D721Med (cell line): ENCODE measurements at places on chromosomes 16 and 17.

DNA sequence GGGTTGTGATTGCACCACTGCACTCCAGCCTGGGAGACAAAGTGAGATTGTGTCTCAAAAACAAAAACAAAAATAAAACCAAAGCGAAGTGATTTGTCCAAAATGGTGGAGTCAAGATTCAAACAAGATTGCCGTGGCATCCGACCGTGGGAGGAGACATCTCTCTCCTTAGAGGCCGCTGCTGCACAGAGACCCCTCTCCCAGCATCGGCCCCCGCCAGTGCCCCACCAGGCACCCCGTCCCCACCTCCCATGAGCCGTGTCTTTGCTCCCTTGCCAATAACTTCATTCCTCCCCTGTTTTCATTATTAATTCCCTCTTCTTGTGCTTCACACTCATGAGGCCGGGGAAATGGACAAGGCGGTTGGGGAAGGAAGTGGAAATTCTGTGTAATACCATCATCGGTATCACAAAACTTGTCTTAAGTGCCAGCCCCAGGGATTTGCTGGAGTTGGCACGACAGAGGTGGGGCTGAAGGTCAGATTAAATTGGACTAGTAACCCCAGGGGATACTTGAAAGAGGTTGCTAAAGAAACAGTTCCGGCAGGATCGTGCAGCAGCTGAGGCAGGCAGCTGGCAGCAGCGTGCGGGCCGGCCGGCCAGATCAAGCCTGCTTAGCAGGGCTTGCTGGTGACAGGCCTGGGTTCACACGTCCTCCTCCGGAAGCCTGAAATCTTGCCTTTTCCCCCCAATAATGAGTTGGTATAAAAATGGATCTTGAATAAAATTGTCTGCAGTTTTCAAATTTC is 66.8 kb downstream of the RTN4RL1 start:
- DNase-seq: no peak

DNA sequence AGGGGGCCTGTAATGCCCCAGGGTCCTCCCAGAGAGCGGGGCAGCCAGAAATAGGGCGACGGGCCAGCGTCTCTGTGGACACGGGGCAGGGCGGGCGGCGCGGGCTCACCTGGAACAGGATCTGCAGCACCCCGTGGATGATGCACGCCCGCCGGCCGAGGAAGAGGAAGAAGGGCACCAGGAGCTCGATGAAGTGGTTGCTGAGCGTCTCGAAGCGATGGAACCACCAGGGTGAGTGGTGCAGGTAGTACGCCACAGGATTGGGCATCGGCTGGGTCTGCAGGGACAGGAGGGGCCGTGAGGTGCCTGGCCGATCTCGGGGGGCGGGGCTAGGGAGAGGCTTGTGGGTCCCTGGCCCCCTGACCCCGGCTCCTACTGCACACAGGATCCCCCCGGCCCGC is 78.9 kb upstream of the GNG13 start:
- no peak for DNase-seq

DNA sequence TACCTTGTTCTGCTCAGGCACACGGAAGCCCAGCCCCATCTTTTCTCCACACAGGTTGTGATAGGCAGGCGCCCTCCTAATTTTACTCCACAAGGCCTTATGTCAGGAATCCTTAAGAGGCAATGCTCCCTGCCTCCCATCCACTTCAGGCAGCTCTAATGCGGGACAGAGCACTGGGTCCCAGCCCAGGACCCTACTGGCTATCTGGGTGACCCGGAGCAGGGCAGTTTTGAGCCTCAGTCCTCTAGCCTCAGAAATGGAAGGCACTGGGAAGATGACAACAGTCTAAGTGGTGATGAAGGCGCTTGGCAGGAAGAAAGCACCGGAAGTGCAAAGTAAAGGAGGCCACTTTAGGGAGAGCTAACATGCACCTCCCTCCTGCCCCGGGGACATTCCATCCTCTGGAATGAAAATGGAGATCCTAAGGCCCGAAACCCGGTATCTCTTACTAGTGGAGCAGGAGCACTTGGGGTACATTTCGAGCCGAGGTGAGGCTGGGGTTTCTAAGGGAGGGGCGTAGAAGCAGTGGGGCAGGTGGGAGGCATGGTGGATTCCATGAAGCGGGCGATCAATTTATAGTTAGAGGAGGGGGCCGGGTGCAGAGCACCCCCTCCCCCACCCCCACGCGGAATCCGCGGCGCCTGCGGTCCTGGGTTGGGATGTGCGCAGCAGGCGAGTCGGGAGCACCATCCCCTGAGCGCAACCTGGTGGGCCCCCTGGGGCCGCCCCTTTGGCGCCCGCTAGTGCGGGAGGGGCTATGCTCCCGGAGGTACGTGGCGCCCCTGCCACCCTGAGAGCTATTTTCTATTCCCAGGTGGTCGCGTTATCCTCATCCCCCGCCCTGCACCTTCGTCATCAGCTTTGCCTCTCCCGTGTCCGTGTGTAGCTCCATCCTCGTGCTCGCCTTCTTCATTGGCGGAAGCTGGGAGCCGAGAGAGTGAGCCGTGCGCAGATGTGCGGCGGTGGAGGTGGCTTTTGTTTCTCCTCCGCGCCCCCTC is 4.9 kb downstream of the MT1F start:
- DNase-seq: no peak

GRCh38 chr16:72203401-72203800 is 31.4 kb upstream of the PMFBP1 start:
- DNase-seq: no peak

GRCh38 chr16:59864981-59865666 is 1131.0 kb upstream of the GOT2 start:
- no peak for DNase-seq

GRCh38 chr17:65711671-65712276 is 150.3 kb upstream of the AXIN2 start:
- no peak for DNase-seq

DNA sequence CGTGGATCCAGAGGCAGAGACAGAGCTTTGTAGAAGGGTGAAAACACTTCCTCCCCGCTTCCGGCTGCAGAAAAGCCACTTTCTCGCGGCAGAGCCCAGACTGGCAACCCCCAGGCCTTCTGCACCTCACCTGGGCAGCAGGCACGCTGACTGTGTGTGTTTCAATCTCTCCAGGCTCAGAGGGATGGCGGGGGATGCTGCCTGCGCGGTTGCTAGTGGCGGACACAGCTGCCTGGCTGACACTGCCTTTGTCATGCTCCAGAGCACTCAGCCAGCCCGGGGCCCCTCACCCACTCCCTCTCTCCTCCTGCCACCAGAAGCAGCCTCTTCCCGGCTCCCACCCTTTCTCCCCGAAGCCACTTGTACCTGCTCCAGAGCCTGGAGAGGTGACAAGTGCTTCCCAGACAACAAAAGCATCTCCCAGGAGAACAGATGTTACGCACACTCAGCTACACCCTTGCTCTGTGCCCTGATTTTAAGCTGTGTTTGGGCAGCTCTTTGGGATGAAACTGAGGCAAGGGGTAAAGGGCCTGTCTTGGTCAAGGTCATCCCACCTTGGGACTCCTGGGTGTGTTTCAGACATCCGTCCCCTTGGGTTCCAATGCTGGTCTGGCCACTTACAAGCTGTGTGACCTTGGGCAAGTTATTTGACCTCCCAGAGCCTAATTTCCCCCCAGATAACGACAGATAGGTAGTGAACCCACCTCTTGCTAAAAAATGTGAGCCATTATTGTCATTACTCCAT is 9.2 kb upstream of the GLIS2 start:
- DNase-seq: no peak

GRCh38 chr16:48949636-48950035 is 332.0 kb downstream of the CBLN1 start:
- no peak for DNase-seq

DNA sequence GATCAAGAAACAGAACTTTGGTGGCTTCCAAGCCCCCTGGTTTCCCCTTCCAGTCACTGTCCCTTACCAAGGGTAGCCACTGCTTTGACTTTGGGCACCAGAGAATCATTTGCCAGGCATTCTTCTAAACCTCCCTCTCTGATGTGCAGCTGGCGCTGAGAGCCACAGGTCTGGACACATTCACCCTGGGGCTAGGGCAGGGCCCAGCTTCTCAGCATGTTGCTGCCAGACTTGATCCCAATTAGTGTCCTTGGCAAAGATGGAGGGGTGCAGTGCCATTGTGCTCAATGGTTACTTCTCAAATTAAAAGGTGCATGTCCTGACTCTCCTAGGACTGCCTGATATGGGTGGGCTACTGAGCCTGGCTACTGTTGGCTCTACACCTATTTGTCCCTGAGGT is 7.6 kb upstream of the SLC47A2 start:
- no peak for DNase-seq

- DNase-seq: no peak
Measured at GRCh38 chr16:84314373-84314772, 19.7 kb downstream of the WFDC1 start.

GRCh38 chr17:49572226-49572625 is 3.4 kb upstream of the NXPH3 start:
- no peak for DNase-seq

- DNase-seq: no peak
Measured at GRCh38 chr16:84569382-84569987, 48.4 kb downstream of the COTL1 start.

GRCh38 chr16:87392821-87393679 is 914 bp downstream of the MAP1LC3B start:
- DNase-seq: no peak

GRCh38 chr17:82804442-82805191 is 35.2 kb downstream of the ZNF750 start:
- no peak for DNase-seq

DNA sequence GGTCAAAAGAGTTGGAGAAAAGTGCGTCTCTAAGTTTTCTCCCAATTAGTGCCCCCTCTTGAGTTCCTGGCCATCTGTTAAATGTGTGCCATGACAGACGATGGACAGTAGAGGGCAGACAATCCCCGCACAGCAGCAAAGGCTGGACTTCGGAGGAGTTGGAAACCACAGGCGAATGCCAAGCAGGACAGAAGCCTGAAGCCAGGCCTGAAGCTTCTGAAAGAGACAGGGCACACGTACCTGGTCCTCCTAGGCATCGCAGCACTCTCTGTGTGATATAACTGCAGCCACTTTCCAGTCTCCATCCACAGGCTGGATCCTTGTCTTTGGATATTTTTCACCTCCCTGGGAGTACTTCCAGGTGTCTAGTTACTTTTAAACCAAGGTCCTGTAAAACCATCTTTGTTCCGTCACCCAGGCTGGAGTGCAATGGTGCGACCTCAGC is 14.5 kb downstream of the C17orf100 start:
- peak; percentile 68 for DNase-seq

GRCh38 chr16:75632857-75633256 is 9.8 kb upstream of the ADAT1 start:
- no peak for DNase-seq

DNA sequence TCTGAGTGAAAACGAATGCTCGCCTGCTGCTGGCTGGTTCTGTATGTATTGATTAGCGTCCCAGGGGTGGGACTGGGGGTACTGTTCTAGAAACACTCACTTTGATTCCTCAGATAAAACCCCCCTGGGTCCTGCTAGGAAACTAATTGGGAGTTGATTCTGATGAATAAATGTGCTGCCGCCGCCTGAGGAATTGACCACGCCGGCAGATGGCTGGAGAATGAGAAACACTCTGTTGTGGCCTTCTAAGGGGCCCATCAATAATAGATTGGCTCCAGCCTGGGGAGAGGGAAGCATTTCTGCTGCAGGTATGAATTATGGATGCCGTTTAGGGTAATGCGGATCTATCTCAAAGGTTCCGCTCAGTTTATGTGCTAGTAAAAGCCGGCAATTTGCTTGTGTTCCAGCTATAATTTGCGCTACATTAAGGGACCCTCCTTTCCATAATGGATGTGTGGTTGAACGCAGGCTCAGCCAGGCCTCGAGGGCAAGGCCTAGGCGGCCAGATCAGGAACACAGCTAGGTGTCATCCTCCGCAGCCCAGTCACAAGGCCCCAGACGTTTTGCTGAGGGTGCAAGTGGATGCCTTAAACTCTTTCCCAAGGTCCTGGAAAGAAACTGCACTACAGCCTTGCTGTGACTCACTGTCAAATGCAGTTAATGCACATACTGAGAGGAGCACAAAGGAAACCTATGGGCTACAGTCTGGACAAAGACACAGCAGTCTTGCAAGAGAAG is 132.2 kb upstream of the HS3ST2 start:
- no peak for DNase-seq
